ENCODE measurements at places on chromosomes 11 and 22.

GRCh38 chr22:39363751-39364515 is 14.1 kb downstream of the SYNGR1 start:
- no peak for DNase-seq

- DNase-seq, result no peak
These were observed at the start of gene CD248 for GRCh38 chr11:66316849-66317251. Gene CD248, minus strand, starts transcription at chr11:66317044. Its CDS starts 17 bp downstream, at chr11:66317027.

- peak; percentile 29 for DNase-seq
These were observed 103.4 kb downstream of the BRD1 start for GRCh38 chr22:49724030-49724892.

- no peak for DNase-seq
These were observed 110.2 kb upstream of the MTNR1B start for GRCh38 chr11:92859156-92859690.

GRCh38 chr22:17734187-17734586 is 40.1 kb downstream of the BID start:
- DNase-seq, result no peak

DNA sequence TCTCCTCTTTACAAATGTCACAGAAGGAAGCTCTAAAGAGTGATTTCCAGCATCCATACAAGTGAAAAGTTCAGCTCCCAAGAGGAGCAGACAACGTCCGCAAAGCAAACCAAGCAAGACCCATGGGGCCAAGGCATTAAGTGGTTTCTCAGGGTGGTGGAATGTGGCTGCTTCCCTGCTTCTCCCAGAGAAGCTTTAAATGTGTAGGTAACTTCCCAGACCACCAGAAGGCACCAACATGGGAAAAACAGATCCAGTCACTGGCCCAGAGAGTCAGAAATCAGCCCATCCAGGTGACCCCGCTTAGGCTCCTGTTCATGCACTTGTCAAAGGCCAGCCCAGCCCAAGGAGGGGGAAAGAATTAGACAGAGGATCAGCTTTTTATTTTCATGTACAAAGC is 13.3 kb upstream of the PHF21A start:
- no peak for DNase-seq

GRCh38 chr22:50507421-50507990 is at the start of gene LMF2:
Gene LMF2, minus strand, starts transcription at chr22:50507702. Its CDS starts 27 bp downstream, at chr22:50507675.
- peak; percentile 36 for DNase-seq

DNA sequence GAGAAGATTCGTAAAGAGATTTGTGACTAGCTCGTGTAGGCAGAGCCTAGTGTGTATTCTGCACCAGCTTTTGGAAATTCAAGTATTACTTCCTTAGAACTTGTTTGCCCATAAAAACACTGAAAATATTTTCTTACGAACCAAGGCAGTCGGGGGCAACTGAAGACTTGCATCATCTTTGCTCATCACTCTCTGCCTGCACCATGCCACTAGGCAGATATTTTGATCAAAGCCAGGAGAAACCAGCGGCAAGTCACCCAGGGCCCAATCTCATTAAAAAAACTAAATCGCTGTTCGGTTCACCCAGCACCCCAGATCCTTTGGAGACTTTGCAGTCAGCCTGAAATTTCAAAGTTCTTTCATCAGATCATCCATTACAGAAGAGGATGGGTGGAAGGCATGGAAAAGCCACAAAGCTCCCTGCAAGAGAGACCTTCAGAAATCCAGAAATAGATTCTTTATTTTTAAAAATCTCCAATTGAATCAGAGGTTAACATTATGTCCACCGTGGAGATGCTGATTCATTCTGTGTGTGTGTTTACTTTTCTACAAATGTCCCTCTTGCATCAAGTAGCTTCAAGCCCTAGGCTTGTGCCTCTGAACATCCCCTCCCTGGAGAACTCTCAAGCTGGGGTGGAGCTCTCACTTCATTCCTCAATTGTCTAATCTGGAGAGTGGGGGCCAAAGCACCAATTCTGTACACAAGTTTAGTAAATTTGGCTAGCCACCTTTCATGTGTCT is 78.4 kb downstream of the ETS1 start:
- DNase-seq, result no peak

DNA sequence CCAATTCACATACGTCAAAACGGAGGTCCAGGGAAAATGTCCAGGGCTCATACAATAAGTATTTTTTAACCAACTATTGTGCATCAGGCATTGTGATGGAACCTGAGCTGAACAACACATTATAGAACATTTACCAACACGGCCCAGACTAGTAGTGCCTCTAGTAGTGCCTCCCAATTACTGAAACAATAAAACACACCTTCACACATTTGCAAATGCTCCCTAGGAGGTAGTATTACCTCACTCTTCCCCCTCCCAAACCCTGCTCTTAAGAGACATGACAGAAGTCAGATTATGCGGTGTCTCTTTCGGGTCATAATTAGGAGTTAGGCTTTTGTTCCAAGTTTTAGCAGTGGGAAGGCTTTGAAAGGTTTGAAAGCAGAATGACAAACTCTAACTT is 61.1 kb downstream of the PAK1 start:
- no peak for DNase-seq

DNA sequence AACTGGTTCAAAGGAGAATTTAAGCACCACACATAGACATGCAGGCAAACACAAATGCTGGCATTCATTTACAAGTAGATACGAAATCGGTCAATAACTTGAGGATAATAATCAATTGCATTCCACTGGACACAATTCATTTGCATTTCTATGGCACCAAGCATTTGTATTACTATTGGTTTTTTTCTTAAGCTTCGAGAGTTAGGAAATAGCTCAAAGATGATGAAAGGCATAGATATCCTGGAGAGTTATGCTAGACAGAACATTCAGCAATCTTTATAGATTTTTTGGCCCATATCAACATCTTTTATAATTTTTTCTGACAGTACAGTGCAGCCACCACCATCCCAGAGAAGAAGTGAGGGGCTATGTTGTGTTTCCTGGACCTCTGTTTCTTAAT is 544.4 kb downstream of the MIAT start:
- no peak for DNase-seq

DNA sequence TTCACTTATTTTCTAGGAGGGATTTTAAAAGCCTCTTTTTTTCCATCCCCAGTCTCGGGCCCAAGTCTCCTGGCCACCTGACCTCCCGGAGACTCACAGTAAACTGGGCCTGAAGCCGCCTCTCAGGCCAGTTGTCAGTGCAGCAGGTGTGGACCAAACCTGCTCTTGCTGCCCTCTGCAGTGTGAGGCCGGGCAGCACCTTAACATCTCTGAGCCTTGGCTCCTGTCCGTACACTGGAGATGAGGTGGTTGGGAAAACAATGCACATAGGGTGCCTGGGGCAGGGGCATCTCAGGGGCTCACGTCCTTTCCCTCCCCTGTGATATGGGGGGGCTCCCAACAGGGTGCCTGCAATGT is 45.1 kb downstream of the PHF21B start:
- DNase-seq, result no peak

DNA sequence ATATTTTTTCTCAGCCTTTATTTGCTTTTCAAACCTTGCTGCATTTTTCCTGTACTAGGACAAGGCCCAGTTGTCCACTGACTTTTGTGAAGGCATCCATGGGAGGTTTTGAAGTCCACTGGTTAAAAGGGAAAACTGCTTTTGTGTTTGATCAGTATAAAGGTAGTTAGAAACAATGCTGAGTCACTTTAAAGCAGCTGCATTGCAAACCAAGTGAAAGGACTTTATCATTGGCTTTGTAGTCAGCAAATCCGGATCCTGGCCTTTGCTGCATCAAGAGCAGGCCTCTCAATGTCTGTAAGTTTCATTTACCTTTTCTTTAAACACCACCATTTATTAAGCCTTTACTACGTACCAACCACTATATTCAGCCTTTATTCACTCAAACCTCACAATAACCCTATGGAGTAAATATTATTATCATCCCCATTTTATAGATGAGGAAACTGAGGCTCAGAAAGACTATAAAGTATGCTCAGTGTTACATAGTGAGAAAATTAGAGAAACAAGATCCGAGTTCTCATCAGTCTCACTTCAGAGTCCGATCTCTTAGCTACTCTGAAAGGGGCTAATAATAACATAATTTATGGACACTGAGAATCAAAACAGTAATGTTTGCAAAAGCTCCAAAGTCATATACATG is 60.6 kb upstream of the HSD17B12 start:
- no peak for DNase-seq

DNA sequence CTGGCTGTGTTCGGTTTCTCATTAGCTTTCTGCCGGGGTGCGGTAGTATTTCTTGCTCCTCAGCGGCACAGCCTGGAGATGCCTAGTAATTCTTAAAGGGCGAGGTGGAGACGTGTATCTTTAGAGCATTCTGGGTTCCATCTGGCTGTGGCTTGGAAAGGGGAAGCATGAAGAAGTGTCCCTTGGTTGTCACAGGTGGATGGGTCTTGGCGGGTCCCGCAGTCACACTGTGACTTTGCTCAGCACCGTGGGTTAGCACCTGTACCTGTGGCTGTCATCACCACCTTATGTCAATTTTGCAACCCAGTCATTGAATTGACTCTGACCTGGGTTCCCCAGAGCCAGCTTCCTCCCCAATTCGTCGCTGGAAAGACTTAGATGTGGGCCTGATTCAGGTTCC is 57.6 kb downstream of the MIAT start:
- no peak for DNase-seq

GRCh38 chr11:123371506-123372297 is 58.4 kb upstream of the GRAMD1B start:
- DNase-seq, result no peak

DNA sequence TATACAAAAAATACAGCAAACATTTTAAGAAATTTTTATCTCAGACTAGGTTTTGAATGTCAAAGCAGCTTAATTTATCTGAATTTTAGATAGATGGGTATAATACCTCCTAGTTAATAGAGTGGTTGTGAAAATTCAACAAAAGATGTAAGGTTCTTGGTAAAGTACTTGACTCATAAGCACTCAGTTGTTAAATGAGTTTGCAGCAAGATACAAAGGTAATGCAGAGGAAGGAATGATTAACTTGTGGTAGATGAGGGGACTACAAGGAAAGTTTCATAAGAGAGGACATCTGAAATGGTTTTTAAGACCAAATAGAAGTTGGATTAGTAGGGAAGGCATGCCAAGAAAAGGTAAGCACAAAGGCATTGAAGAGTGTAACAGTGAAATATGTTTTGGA is 37.4 kb downstream of the PPME1 start:
- no peak for DNase-seq

- DNase-seq, result no peak
These were observed 1.5 kb downstream of the DBX1 start for GRCh38 chr11:20158597-20159257.

DNA sequence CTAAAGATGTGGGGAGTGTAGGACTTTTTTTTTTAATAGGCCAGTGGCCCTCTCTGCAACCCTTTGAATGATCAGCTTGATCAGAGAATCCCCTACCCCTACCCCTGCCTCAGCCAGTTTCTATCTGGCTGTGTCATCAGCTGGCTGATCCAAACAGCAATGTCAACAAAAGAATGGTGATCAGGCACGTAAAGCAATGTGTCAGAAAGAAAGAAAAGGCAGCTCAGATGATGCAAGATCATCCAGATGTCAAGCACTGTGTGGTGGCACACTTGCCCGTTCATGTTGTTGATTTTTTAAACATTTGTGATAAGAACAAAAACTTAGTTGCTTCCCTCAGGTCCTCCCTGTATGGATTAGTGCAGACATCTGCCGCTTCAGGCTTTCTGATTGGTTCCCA is 26.3 kb upstream of the EHF start:
- DNase-seq, result no peak

DNA sequence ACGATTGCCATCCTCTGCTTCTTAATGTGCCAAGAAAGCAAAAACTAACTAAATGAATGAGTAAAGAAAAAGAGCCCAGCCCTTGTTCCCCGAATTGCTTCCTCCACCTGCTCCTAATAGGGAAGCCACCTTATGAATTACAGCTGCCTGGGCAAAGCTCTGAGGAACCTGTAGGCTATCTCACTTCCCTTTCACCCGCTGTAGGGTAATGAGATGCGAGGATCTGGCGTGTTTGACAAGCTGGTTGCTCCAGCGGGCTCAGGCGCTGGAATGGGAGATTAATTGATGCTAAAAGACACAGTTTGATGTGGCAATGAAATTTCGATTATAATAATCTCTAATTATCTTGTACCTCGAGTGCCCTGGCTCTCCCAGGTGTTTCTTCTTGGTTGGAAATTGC is 256.4 kb downstream of the NTM start:
- no peak for DNase-seq

GRCh38 chr11:95486466-95486865 is 255.5 kb upstream of the SESN3 start:
- no peak for DNase-seq

- no peak for DNase-seq
These were observed 84.9 kb downstream of the PRR5L start for GRCh38 chr11:36381015-36381360.

DNA sequence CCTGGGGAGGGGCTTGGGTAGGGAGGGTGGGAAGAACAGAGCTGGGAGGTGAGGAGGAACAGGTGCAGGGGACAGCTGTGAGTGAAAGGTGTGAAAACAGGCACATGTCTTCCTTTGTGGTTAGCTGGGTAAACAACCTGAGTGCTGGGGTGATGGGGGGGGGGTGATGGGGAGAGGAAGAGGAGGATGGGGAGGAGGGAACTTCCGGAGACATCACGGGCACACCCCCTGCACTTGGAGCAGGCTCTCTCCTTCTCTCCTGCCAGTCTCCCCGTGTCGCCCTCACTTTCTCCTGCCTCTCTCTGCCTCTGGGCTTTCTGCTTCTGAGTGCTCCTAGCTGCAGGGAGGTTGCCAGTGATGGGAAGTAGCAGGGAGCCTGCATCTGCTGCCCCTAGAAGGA is 8.8 kb downstream of the CXCR5 start:
- no peak for DNase-seq

GRCh38 chr11:73218830-73219215 is 742 bp downstream of the P2RY2 start:
- DNase-seq, result no peak

- no peak for DNase-seq
These were observed 246.6 kb upstream of the PLET1 start for GRCh38 chr11:112507281-112507680.

- DNase-seq, result no peak
These were observed 532.1 kb downstream of the BUD13 start for GRCh38 chr11:116240710-116241109.

DNA sequence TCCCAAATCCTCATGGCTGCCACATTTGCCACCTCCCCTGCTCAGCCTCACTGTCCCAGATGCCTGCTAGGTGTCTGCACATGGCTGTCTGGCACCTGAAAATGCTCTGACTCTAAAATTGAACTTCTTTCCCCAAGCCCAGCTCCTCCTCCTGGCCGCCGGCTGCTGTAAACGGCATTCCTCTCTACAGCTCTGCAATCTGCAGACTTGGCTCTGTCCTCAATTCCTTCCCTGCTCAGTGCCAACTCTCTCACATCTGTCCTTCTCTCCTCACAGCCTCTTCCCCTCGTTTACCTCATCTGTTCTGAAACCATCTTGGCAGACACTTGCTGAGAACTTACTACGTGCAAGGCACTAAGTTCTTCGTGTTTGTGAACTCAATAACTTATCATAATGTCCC is 169.4 kb upstream of the SYT13 start:
- DNase-seq, result no peak

GRCh38 chr22:37172266-37173245 is 15.5 kb downstream of the C1QTNF6 start:
- DNase-seq, result no peak

GRCh38 chr11:48019217-48019584 is 38.8 kb downstream of the PTPRJ start:
- DNase-seq, result no peak

GRCh38 chr22:43502306-43502874 is 90.6 kb downstream of the MPPED1 start:
- DNase-seq, result no peak
